Stimulated activated CD4-positive, alpha-beta T cell treated with anti-CD3 and anti-CD28 coated beads, Interleukin-12 subunit alpha, Interleukin-12 subunit beta, amount 100 ng/mL, for 24 hours (primary cell): ENCODE measurements at places on chromosomes 3 and 15.

- no peak for DNase-seq
Measured at GRCh38 chr3:83230376-83230775, 1468.9 kb upstream of the GBE1 start.

- no peak for DNase-seq
Measured at GRCh38 chr3:174826069-174826468, 33.1 kb upstream of the NAALADL2 start.

GRCh38 chr15:92617549-92618520 lies 37.7 kb downstream of the FAM174B start:
- DNase-seq: no peak

DNA sequence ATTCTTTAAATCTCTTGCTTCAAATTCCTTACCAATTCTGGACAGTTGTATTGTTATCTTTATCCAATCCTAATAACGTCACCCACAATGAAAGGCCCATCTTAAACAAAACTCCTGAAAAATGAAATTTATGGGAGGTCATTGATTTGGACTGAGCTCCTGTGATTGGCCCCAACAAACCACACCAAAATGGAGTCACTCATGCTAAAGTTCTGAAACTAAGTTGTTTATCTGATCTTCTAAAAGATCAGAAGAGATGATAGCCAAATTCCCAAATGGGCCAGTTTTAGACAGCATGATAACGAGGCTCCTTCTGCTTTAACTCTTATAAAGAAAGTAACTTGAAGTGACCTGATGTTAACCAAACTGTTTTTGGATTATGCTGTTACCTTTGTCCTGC lies 39.7 kb upstream of the GPD1L start:
- no peak for DNase-seq

GRCh38 chr15:55588815-55589115 lies 620 bp upstream of the PYGO1 start:
- no peak for DNase-seq

GRCh38 chr3:25593001-25593400 lies 71.7 kb downstream of the TOP2B start:
- DNase-seq: no peak

- no peak for DNase-seq
Measured at GRCh38 chr15:40354408-40355171, 3.4 kb upstream of the DISP2 start.

GRCh38 chr3:143063018-143063417 lies 56.6 kb upstream of the CHST2 start:
- DNase-seq: no peak

DNA sequence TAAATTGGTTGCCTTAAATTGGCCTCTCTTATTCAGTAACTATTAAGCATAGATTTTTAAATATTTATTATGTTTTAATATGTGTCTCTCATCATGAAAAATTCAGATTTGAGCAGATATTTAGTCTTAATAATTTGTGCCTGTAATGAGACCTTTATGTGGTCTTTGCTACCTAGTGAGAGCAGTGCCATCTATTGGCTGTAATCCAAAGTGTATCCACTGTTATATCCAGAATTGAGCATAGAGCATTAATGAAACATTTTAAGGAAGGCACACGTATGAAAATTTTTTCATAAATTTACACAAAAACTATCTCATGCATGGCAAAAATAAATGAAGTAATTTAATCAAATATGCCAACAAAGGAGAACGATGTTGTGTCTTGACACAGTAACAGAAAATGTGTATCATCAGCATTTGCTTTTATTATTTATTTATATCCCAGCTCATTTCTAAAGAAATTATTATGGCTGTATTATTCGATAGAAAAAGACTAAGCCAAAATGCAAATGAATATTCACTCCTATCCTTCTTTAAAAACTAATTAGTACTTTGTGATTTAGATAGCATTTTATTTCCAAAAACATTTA lies 203.5 kb downstream of the RSRC1 start:
- no peak for DNase-seq

DNA sequence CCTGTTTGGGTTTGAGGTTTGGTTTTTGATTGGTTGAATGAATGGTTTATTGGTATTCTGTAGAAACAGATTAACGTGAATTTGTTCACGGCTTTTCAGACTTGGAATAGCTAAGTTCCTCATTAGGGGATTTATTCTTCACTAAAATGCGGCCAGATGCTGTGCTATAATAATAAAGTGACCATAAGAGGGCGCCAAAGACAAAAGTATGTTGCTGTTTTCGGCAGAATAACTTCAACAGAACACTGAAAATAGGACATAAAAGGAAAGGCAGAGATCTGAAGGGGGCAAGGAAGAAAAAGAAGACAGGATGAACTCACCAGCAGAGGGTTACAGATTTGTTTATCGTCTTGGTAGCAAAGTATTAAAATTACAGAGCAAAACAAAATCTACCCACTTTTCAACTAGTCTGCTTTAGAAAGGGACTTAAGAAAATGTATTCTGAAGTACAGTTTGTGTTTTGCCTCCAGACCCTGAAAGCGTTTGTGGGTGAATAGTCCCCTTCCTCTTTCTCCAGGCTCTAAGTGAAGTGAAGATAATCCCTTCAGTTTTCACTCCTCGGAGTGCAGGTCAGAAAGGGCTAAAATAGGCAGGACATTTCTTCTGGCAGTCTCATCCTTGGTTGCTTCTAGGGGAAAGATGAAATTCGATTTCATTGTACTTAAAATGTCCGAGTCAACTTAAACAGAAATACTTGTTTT lies 147.6 kb downstream of the IL20RB start:
- no peak for DNase-seq

- DNase-seq: no peak
Measured at GRCh38 chr3:109718850-109719249, 381.5 kb upstream of the DPPA4 start.

- no peak for DNase-seq
Measured at GRCh38 chr3:135565546-135565945, 400.0 kb upstream of the PPP2R3A start.

DNA sequence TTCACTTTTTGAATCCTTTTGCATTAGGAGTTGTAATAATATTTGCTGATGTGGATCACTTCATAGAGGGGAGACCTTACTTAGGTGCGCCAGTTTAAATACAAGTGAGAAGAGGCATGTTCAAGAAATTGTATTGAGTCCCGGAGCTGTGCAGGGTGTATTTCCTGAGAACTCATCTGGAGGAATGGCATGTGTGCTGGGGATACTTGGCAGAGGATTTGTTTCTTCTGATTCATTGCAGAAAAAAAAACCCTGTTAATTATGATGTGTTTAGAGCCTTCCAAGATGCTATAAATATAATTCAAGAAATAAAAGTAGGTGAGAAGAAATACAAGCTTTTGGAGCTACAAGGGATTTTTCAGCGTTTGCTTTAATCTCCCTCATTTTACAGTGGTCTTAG lies 97.6 kb downstream of the TPRG1 start:
- DNase-seq: no peak

GRCh38 chr3:4794798-4795197 lies 184.4 kb upstream of the BHLHE40 start:
- no peak for DNase-seq

DNA sequence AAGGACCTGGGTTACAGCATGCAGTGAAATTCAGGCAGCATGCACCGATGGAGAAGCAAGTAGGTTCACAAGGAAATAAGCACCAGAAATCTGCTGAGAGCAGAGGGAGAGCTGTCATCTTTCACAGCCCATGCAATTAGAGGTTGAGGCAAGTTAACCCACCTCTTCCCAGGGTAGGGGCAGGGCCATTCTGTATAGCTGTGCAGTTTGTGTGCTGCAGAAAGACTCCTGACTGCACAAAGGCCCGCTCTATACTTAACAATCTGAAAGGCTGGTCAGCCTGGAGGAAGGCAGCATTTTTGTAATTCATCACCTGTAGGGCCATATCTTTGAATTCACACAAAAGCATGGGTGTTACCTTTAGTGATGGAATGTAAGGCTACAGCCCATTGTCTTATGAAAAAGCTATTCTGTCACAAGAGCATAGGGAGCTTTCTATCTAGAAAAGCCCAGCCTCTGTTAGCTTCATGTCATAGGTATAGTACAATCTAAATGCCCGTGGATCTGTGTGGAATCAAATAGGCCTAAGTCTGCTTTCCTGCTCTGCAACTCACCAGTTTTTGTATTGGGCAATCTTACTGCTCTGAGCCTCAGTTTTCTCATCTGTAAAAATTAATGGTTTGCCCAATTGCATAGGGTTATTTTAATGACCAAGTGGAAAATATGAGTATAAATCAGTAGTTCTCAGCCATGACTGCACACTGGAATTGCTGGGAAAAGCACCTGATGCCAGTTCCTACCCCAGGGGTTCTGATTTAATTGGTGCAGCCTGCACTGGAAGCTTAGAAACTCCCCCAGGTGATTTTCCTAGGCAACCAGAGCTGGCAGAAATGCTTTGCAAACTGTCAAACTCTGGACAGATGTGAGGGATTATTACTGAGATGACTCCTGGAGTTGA lies 65.2 kb downstream of the ATP13A5 start:
- DNase-seq: no peak

- DNase-seq: no peak
Measured at GRCh38 chr3:53199834-53200233, 38.8 kb downstream of the PRKCD start.

- peak; percentile 48 for DNase-seq
Measured at GRCh38 chr3:69739204-69740102, at the start of gene MITF. MITF (plus strand) TSS chr3:69739464; CDS start chr3:69739598, 134 bp downstream.

GRCh38 chr3:102530415-102531181 lies 95.8 kb downstream of the ZPLD1 start:
- no peak for DNase-seq

GRCh38 chr15:60634815-60635214 lies 155.9 kb upstream of the ICE2 start:
- DNase-seq: no peak

- no peak for DNase-seq
Measured at GRCh38 chr3:195251336-195252065, 19.5 kb downstream of the XXYLT1 start.

DNA sequence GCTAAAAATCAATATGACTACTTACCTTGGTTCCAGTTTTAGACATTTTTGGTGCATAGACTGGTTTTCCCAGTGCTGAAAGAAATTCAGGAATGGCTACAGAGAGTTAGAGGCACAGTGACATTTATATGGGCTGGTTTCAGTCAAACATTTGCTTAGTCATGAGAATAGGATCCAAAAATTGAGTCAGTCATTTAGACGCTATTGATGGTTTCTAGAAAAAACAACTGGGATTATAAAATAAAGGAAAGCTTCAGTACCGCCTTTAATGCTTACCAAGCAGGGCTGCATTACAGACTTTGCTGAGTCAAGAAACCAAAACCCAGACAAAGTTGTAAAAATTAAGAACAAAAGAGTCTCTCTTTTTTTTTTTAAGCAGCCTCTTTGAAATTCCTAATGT lies at the start of gene CRYGS:
Gene CRYGS (minus strand): TSS at position 100 of the 400 bp plus-strand sequence. CDS start 54 bp downstream, at position 46.
- no peak for DNase-seq

GRCh38 chr3:32593903-32594525 lies 23.4 kb upstream of the DYNC1LI1 start:
- no peak for DNase-seq

DNA sequence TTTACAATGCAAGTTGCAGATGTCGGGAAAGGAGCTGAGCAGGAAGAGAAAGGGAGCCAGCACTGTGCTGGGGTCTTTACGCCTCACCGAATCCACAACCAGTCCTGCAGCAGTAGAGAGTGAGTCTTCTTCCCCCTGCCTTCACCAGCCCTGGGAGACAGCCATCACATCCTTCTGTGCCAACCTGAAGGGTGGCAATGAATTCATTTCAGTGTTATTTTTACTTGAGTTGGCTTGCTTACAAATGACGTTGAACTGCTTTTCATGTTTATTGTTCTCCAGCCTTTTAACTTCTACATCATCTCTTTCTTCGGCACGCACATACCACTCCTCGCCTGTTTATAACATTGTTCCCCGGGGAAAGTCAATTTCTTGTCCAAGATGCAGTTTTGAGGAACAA lies 77.1 kb downstream of the TRIM42 start:
- DNase-seq: no peak

DNA sequence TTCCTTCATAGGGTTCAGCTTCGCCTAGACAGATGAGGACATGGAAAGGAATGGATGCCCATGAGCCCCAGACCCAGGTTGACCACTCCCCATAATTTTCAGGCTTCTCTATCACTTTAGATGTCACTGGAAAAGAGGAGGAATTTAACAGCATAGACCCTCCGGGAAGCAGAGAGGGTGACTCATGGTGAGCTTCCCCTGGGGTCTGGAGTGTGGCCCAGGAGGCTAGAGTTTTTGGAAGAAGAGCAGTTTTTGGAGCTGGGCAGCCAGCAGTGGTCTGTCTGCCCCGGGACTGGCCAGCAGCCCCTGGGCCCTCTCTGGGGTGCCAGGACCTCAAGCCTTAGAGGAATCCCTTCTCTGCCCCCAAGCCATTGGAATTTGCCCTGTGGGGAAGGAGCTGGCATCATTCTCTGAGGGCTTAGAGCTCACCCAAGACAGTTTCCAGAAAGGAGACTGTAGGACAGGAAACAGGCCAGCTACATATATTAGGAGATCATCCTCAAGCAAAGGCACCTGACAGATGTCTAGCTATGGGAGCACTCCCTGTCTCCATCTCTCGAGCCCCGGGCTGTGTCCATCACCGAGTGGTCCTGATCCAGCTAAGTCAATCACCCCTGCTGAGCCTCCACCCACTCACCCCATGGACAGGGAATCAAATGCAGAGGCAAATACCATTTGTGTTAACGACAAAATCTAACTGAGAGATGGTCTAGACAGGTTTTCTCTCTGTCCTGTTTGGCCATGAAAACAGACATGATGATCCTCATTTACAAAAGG lies 67.3 kb downstream of the MEGF11 start:
- no peak for DNase-seq

- DNase-seq: no peak
Measured at GRCh38 chr15:100966997-100967396, 47.8 kb downstream of the LRRK1 start.

- no peak for DNase-seq
Measured at GRCh38 chr3:13714251-13714916, 165.5 kb downstream of the FBLN2 start.

- no peak for DNase-seq
Measured at GRCh38 chr3:109122690-109123089, 4.8 kb upstream of the MORC1 start.

DNA sequence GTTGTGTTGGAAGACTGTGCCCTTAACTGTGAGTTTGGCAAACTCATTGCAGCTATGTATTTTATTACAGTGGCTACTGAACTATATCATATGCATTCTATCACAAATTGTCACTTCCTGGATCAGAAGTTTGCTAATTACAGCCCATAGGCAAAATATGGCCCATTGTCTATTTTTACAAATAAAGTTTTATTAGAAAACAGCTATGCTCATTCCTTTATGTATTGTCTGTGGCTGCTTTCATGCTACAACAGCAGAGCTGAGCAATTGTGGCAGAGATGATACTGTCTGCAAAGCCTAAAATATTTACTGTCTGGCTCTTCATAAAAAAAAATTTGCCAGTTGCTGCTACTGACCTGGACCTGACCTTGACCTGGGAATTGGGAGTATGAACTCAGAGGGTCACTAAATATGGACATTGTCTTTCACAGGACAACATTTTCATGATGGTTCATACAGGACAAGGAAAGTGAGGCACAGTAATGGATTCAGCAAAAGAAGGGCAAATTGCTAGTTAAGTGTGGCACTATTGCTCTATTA lies 316.9 kb downstream of the ZNF621 start:
- DNase-seq: no peak

DNA sequence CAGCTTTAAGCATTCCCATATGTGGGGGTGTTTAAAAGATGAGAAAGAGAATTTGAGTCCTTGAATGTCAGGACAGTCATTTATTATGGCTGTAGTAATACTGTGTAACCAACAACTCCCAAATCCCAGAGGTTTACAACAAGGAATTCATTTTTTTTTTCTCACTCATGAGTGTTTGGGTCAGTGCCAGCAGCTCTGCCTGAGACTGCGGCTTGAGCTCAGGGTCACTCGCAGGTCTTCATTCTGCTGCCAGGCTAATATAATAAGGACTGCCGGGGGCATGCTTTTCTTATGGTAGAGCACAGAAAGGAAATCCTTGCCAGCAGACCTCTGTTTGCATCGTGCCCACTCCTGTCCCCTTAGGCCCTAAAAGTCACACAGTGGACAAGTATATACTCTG lies 277.9 kb upstream of the LMCD1 start:
- no peak for DNase-seq
